ENCODE measurements at places on chromosomes 5 and 9. TPM values are rescaled to one million over a fixed set of nuclear protein-coding genes. Genes with fewer than 3 reads are reported as not detected.

Gene APBA1
- total RNA-seq: 2.4 TPM

Gene NRARP
- 15.4 TPM for total RNA-seq

Gene TMOD1
- total RNA-seq: 0.81 TPM

Gene PLAC8L1
- 0.37 TPM for total RNA-seq

Gene OR13J1
- total RNA-seq: not detected

Gene POU5F2
- 1.6 TPM for total RNA-seq

Gene KIF20A
- 18.8 TPM for total RNA-seq

DNA sequence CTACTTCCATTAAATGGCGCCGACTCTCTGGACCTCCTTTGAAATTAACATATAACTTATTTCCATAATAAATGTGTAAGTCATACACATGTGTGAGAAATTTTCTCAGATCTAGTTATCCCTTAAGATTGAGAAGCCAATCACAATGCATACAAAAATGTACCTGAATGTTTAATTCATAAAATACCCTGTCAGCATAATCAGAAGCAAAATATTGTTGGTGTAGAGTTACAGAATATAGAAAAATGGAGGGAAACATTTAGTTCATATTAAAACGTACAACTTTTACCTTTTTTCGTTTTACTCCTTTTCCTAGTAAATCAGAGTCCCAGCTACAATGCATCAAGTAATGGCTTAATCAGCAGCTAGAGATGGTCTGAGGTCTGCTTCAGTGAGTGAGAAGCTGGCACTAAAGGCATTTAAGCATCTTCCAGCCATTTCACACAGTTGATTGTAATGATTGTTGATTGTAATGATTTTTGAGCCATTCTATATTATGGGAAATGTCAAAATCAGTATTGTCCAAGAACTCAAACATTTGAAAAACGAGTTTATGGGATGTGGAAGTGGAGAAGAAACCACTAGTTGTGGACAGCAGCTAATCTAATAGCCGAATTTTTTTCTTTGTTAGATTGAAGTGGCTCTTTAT, 81.8 kb downstream of the ANXA1 start:
- no peak overlapping the region for H3K4me3 ChIP-seq

DNA sequence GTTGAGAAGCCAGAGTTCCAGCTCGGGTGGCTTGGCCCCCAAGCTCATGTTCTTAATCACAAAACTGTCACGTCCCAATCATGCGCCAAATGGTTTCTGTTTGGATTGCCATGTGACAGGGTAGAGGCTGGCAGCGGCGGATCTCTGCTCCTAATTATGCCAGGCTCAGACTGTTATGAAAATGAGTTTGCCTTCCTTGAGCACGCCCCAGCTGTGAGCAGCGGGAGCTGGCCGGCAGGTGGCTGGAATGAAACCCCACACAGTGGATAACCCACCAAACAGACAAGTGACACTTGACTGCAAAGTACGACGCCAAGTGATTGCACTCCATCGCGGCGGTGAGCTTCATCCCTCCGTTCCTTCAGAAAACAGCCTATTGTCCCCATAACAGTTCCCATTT, 75.4 kb downstream of the CFAP77 start:
- peaks cover 18% of the 10 kb centered on the region for H3K4me1 ChIP-seq
- H3K27ac ChIP-seq: no peak overlapping the region
- no peak overlapping the region for H3K4me3 ChIP-seq

- no peak overlapping the region for H3K27ac ChIP-seq
- H3K27me3 ChIP-seq: peaks cover 5% of the 10 kb centered on the region
- no peak overlapping the region for H3K4me3 ChIP-seq
- DNase-seq: no peak
These were observed 92.4 kb upstream of the CAST start for GRCh38 chr5:96569770-96570169.

DNA sequence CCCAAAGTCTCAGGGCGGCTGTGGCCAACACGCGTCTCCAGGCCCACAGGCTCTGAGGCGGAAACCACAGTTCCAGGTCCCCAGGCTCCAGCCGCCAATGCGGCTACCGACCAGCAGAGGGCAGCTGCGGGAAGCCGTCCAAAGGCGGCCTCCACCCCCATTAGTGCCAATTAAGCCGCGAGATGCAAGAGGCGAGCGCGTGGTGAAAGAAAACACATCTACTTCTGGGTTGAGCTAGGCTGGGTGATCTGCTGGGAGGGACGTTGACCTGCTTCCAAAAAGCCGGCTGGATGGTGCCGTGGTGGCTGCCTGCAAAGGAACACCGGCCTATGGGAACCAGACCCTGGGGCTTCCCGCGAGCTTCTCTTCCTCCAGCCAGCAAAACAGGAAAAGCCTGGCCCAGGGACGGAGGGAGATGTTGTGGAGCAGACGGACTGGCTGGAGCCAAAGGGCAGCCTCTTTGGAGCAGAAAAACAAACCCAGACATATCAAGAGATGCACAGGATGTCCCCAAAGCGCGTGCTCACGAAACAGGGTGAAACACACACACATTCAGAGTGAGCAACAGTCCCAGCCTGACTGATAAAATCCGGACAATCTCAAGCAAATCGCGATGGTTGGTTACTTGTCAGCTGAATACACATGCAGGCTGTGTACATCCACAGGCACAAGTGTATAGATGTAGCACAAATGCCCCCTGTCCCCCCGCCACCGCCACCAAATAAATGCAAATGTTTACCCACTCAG, 187.1 kb upstream of the BRINP1 start:
- peaks cover 6% of the 10 kb centered on the region for H3K27me3 ChIP-seq
- H3K4me3 ChIP-seq: peak overlapping the region; percentile 6
- no peaks in the 10 kb centered on the region for H3K36me3 ChIP-seq
- DNase-seq: peak; percentile 38

GRCh38 chr5:14066326-14066725, 76.8 kb upstream of the TRIO start:
- H3K36me3 ChIP-seq: no peaks in the 10 kb centered on the region
- no peak for DNase-seq
- no peak overlapping the region for H3K27ac ChIP-seq
- H3K4me3 ChIP-seq: no peak overlapping the region
- H3K27me3 ChIP-seq: peaks cover 3% of the 10 kb centered on the region

GRCh38 chr5:154722936-154723335, 32.2 kb upstream of the LARP1 start:
- H3K27ac ChIP-seq: no peak overlapping the region
- H3K4me1 ChIP-seq: no peaks in the 10 kb centered on the region
- no peak overlapping the region for H3K4me3 ChIP-seq
- no peak for DNase-seq

DNA sequence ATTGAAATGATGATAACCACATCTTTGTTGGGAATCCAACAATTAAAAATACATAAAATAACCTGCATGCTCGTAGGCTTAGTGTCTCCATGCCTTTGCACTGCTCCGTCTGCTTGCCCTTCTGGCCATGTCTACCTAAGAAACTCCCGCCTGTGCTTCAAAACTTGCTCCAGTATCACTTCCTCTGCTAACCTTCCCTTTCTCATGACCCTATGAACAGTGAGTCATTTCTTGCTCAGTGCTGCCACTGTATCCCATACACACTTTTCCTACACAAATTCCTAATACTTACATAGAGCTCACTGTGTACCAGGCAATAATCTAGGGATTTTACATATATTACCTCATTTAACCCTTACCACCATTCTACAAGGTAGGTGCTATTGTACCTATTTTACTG, 33.5 kb downstream of the TMEM245 start:
- H3K4me3 ChIP-seq: no peak overlapping the region
- H3K27me3 ChIP-seq: no peaks in the 10 kb centered on the region
- peaks cover 35% of the 10 kb centered on the region for H3K36me3 ChIP-seq

DNA sequence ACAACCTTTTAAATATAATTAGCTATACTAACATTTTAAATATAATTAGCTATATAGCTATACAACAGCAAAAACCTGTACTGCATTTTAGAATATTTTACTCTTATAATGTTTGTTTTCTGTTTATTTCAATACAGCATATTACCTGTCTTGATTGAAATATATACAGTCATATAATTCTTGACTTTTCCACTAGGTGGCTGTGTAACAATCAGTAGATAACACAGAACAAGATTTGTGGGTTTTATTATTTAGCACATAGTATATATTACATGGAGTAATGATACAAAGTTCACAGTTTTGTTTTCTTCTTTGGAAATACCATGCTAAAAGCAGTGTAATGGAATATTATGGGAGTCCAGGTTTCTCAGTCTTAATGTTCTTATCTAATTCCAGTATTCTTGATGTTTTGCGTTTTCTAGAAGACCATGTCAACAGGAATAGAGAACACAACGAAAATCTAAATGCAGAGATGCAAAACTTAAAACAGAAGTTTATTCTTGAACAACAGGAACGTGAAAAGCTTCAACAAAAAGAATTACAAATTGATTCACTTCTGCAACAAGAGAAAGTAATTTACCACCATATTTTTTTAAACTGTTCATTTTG, 13.3 kb downstream of the HMMR start:
- H3K27me3 ChIP-seq: no peaks in the 10 kb centered on the region
- H3K4me3 ChIP-seq: no peak overlapping the region
- H3K4me1 ChIP-seq: peaks cover 8% of the 10 kb centered on the region
- DNase-seq: no peak
- H3K36me3 ChIP-seq: peaks cover 44% of the 10 kb centered on the region

DNA sequence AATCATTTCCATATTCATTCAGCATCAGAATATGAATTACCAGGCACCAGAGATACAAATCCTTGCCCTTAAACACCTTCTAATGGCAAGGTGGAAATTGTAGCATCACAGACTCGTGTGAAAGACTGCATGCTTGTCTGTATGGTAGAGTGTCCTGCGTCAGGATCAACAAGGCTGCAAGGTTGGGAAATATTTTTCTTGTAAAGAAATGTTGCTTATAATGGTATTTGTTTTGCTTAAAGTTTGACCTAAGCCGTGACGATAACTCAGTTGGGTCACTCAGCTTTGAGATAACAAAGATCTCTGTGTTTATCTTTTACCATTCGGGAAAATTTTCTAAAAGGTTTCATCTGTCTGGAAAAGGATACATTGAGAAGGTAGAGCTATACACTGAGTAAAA, 87.6 kb downstream of the BASP1 start:
- no peak overlapping the region for H3K4me3 ChIP-seq
- H3K4me1 ChIP-seq: no peaks in the 10 kb centered on the region
- no peak overlapping the region for H3K27ac ChIP-seq
- H3K36me3 ChIP-seq: no peaks in the 10 kb centered on the region
- H3K27me3 ChIP-seq: peaks cover 1% of the 10 kb centered on the region

GRCh38 chr5:132687995-132688394, 14.2 kb downstream of the IL4 start:
- H3K4me1 ChIP-seq: peaks cover 42% of the 10 kb centered on the region
- H3K27ac ChIP-seq: peak overlapping the region; percentile 57
- peak; percentile 52 for DNase-seq
- peak overlapping the region; percentile 1 for H3K4me3 ChIP-seq

- no peaks in the 10 kb centered on the region for H3K36me3 ChIP-seq
- peaks cover 1% of the 10 kb centered on the region for H3K27me3 ChIP-seq
- no peak overlapping the region for H3K4me3 ChIP-seq
These were observed 526.0 kb upstream of the TRPC7 start for GRCh38 chr5:136891175-136891972.

GRCh38 chr9:126126807-126127206, 199.8 kb upstream of the MVB12B start:
- peaks cover 6% of the 10 kb centered on the region for H3K27me3 ChIP-seq
- DNase-seq: no peak
- no peak overlapping the region for H3K27ac ChIP-seq
